ENCODE measurements at places on chromosomes 13 and 19.
A peak's percentile ranks its signal among the peaks of the same experiment; 100 is the strongest.

GRCh38 chr19:15253061-15253460 is 20.8 kb upstream of the EPHX3 start:
- DNase-seq: no peak

- DNase-seq: no peak
Measured at GRCh38 chr19:11479090-11479897, 1.6 kb downstream of the ELAVL3 start.

GRCh38 chr13:74466020-74466419 is 331.8 kb upstream of the KLF12 start:
- DNase-seq: no peak

GRCh38 chr13:43030548-43030947 is 7.2 kb downstream of the DNAJC15 start:
- DNase-seq: no peak

DNA sequence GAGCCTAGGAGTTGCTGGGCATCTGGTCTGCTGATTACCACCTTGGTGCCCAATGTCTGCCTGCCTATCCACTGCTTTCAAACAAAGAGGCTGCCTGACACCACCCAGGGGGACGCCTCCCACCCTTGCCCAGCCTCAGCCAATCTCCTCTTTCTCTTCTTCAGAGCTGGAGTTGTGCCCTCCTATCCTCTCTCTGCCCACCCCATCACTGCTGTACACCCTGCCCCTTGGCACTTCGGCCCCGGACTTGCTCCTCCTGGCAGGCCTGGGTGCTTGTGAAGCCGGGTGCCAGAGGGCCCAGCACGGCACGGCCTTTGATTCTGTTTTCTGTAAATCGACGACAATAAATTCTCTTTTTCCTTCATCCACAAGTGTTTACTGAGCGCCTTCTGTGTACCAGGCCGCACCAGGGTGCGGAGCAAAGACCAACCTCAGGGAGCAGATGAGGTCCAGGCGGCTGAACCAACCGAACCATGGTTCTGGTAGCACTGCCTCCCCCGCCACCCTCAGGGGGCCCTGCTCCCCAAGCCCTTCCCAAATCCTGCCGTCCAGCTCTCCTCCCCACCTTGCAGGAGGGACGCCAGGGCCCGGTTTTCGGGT is 5.0 kb downstream of the RNF225 start:
- DNase-seq: no peak

GRCh38 chr13:27379694-27380641 is 44.5 kb upstream of the GTF3A start:
- peak; percentile 24 for DNase-seq

- DNase-seq: no peak
Measured at GRCh38 chr13:113644800-113645199, 13.2 kb downstream of the ATP4B start.

- DNase-seq: no peak
Measured at GRCh38 chr13:89750371-89750770, 1597.1 kb upstream of the MIR17HG start.

- no peak for DNase-seq
Measured at GRCh38 chr13:105952233-105952972, 583.1 kb downstream of the EFNB2 start.

DNA sequence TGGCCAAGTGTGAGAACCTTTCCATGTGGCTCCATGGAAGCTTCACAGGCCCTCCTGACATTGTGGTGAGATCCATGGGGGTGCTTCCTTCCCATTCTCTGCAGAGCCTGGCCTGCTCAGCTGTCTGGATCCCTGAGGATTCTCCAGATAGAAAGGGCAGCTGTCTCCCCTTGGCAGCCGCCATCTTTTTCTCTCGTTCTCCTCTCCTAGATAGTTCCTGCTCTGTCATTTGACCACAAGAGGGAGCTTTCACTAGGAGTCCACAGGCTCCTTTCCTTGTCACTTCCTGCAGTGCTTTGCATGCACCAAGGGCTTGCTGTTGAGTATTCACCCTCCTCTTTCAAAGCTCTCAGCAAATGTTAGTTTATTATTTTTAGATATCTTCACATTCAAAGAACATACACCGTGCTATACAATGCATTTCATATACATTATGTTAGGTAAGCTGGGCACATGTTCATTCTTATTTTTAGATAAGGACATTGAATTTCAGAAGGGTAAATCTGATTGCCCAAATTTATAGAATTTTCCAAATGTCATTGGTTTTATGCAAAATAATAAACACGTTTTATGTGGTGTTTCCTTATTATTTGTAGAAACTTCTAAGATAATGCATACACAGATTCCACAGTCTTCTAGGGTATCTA is 133.2 kb downstream of the FRY start:
- no peak for DNase-seq

DNA sequence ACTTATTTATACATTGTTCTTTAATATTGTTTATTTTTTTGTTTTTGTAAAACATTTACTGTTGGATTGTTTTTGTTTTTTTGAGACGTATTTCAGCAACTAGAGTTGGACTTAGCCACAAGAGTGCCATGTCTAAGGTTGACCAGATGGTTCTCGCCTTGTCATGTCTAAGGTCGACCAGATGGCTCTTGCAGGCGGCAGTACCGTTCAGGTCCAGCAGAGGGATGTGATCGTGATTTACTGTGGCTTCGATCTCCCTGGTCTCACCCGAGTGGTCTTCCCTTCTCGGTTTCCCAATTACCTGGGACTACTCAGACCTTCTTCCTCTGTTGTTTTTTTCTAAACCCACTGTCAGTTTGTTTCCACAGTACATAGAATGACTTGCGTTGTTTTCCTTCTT is 1438.6 kb downstream of the UQCRFS1 start:
- DNase-seq: no peak

DNA sequence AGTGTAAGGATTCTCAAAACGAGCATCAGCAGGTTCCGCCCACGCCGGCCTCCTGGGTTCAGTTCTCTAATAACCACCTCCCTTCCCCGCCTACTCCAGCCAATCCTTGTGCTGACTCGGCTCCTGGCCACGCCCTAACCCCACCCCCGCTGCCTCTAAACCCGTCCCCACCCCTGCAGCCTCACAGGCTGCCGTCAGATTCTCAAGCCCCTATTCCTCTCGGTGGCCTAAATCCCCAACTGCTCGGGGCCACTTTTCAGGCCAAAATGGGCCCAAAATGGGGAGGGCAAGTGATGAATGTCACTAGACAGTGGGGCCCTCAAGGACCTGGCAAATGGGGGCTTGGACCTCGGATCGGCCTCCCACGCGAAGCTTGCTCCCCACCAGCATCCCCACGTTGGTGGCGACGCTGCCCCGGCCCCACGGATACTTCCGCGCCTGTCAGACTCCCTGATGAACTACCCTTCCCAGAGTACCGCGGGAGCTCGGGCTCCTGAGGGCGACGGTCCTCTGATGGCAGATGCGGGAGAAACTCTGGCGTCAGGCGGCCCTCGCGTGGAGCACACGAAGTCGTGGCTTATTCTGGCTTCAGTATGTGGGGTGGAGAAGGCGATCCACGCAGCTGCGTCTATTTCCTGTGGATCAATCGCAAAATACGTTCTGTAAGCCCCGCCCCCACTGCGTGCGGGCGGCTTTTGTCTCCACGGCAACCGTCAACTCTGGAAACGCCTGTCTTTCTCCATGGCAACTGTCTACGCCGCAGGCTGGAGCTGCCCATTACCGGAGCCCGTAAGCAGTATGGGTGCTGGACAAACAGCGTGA is 24.8 kb downstream of the ZNF473 start:
- DNase-seq: peak; percentile 72

- DNase-seq: no peak
Measured at GRCh38 chr19:55809381-55810058, 22.3 kb downstream of the NLRP11 start.

DNA sequence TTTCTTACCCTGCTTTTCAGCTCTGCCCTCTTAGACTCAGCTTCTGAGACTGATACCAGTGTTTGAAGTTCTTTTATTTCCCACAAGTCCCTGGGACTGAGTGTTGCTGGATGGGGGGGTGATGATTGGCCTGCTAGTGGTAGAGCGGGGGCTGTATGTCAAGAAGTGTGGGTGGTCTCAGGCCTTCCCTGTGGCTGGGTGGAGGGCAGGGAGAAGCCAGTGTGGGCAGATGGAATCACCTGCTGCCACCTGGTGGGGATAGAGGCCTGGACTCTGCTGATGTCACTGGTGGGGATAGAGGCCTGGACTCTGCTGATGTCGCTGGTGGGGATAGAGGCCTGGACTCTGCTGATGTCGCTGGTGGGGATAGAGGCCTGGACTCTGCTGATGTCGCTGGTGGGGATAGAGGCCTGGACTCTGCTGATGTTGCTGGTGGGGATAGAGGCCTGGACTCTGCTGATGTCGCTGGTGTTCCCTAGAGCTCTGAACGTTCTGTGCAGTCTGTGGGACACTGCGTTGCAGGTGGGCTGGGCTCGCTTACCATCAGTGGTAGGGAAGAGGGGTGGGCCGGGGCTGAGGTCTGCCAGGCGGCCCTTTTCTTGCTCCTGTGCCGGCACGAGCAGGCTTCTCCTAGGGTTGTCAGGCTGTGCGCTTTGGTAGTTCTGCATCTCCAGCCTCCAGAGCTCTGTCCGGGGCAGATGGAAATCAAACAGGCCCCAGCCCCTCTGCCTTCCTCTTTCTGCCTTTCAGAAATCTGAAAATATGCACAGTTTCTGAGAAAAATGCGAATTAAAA is 101.3 kb downstream of the ARHGEF7 start:
- DNase-seq: no peak

DNA sequence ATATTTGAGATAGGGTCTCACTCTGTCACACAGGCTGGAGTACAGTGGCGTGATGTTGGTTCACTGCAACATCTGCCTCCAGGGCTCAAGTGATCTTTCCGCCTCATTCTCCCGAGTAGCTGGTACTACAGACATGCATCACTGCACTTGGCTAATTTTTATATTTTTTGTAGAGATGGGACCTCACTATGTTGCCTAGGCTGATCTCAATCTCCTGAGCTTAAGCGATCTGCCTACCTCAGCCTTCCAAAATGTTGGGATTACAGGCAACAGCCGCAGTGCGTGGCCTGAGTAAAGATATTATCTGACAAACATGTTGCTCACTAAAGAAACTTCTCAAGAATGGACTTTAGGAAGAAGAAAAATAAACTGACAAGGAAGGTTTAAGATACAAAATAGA is 125.4 kb upstream of the ABCC4 start:
- DNase-seq: no peak

GRCh38 chr13:27372896-27373295 is 51.5 kb upstream of the GTF3A start:
- no peak for DNase-seq

DNA sequence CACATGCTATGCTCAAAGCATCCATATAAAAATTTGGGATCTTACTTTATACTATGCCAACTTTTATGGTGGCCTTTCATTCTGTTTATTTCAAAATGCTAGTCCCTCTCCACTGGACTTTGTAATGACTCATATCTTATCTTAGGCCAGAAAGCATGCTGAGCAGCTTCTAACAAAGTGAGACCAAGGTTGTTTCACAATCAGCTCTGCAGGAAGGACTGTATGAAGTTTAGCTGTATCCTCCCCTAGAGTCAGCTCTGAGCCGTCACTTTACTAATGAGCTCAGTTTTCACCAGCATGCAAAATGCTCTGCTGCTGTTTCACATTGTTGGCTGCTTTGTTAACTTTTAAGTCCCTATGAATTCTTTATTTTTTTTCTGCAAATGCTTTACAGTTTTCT is 1608.8 kb downstream of the OLFM4 start:
- DNase-seq: no peak

GRCh38 chr13:54449922-54450321 is 1421.3 kb downstream of the OLFM4 start:
- no peak for DNase-seq

DNA sequence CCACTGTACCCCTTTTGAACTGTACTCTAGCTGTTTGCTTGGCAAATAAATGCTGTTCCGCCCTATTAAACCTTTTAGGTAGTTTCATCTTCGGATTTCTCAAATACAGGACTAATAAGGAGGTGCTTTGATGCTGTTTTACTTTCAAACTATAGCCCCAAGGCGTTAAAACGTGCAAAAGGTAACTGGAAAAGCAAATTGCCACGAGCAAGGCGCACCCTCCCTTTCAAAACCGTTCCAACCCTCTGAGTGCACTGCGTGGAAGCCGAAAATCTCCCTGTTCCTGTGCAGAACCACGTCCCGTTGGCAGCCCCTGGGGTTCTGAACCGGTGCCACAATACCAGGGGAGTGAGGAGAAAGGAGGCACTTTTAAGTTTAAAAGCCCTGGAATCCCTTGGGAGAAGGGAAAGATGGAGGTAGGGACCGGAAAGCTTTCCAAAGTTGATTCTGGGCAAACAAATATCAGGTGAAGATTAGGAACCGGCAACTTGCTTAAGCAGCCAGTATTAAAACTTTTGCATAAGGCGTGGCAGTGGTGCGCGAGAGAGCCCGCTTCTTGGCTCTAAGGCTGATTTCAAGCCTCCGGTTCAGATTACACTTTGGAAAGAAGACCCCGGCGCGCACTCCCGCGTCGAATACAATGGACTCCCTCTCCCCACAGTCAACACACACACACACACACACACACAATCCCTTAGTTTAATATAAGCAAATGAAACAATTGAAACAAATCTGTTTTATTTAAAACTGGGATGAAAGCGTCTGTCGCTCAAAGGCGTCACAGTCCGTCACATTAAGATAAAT is 9.5 kb downstream of the POU4F1 start:
- no peak for DNase-seq

DNA sequence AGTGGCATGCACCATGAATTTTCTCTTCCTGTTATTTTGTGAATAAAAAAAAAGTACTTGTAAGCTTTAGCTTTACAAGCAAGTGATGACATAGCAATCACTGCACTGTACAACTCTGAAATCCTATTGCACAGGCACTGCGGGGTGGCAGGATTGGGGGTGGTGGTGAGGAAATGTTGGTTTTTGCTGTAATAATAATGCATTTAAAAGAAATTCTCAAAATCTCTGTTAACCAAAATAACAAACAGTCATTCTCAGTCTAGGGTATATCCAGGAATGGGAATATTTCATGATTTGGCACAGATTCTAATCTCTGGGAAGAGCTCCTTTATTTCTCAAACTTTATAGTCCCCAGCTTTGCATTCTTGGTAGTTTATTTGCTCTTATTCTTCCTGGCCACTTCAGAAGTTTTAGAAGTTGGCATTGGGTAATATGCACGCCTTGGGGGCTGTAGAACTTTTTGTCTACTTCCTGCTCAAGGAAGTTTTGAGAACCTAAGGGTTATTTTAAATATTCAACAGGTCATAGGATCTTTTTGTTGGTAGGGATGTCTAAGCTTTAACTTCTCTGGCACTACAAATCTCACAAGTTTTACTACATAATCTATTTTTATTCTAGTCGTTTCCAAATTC is 353.0 kb upstream of the KLF12 start:
- no peak for DNase-seq

All from stimulated activated CD8-positive, alpha-beta memory T cell treated with anti-CD3 and anti-CD28 coated beads, Interleukin-4, amount 100 ng/mL, for 4 hours (primary cell).